ENCODE measurements at places on chromosomes 4 and X.

DNA sequence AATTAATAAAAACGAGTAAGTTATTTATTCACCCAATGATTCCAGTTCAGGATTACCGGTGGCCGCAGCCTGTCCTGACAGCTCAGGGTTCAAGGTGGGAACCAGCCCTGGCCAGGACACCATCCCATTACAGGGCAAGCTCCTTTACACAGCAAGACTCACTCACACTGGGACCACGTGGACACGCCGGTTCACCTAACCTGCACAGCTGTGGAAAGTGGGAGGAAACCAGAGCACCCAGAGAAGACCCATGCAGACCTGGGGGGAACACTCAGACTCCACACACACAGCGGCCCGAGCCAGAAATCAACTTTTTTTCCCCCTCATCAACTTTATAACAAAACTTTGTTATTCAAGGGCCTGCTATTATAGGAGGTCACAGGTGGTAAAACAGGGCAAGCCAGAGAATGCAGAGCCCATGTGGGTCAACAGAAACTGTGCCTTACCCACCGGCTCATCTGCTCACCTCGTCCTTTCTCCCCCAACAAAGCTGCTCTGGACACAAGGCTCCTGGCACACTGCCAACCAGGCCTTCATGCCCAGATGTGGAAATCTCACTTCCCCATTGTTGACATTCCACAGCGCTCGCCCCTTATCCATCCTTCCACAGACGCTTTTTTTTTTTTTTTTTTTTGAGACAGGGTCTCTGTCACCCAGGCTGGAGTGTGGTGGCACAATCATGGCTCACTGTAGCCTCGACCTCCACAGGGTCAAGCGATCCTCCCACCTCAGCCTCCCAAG, 8.0 kb upstream of the ODAPH start:
- no peak for DNase-seq

DNA sequence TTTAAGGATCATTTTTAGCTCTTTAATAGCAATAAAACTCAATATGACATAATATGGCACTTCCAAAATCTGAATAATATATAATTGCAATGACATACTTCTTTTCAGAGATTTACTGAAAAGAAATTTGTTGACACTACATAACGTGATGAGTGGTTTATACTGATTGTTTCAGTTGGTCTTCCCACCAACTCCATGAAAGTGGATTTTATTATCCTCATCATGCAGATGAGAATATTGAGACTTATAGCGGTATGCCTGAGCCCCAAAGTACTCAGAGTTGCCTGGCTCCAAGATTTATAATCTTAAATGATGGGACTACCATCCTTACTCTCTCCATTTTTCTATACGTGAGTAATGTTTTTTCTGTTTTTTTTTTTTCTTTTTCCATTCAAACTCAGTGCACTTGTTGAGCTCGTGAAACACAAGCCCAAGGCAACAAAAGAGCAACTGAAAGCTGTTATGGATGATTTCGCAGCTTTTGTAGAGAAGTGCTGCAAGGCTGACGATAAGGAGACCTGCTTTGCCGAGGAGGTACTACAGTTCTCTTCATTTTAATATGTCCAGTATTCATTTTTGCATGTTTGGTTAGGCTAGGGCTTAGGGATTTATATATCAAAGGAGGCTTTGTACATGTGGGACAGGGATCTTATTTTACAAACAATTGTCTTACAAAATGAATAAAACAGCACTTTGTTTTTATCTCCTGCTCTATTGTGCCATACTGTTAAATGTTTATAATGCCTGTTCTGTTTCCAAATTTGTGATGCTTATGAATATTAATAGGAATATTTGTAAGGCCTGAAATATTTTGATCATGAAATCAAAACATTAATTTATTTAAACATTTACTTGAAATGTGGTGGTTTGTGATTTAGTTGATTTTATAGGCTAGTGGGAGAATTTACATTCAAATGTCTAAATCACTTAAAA, 15.3 kb downstream of the ALB start:
- DNase-seq, result no peak

DNA sequence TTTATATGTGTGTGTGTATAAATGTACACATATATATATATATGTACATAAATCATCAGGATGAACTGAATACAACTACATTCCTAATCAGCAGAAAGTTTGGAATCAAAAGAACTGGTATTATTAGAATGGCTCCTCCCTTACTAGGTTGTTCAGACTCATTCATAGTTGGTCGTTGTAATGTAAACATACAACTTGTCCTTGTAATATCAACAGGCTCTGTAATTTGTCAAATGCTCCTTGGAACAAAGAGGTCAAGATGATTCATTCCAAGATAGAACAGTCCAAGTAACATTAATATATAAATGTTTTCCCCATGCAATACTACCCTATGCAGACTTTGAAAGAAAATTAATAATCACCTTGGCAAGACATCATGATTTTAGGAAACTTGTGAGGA, 351.4 kb upstream of the SMIM31 start:
- DNase-seq, result no peak

GRCh38 chrX:74248889-74249288, 55.1 kb upstream of the ZCCHC13 start:
- DNase-seq, result no peak

GRCh38 chrX:14670819-14671218, 141.5 kb downstream of the GLRA2 start:
- no peak for DNase-seq
